ENCODE measurements at places on chromosomes 7 and 10. TPM values are rescaled to one million over a fixed set of nuclear protein-coding genes. Genes with fewer than 3 reads are reported as not detected.

Gene CALML3
- 9.2 TPM for total RNA-seq

Gene TMEM139
- total RNA-seq: 8.3 TPM

Gene TEX47
- total RNA-seq: not detected

Gene MBL2
- not detected for total RNA-seq

Gene IQCE
- 13.4 TPM for total RNA-seq

Gene TOMM7
- 178 TPM for total RNA-seq

Gene GPR37
- 2.9 TPM for total RNA-seq

Gene ERVW-1
- total RNA-seq: not detected

Gene GRID2IP
- total RNA-seq: 0.14 TPM

Gene DGKB
- total RNA-seq: not detected

Gene TBX20
- under 0.01 TPM for total RNA-seq

Gene KCP
- 2.2 TPM for total RNA-seq

Gene ASIC3
- 0.34 TPM for total RNA-seq

Gene NUTM2E
- total RNA-seq: 0.21 TPM

Gene HOXA1
- 0.07 TPM for total RNA-seq

Gene SPAG6
- total RNA-seq: not detected

Gene NUTM2B
- 0.68 TPM for total RNA-seq

Gene CCDC172
- not detected for total RNA-seq

Gene SEC31B
- total RNA-seq: 2.2 TPM

Gene EN2
- under 0.01 TPM for total RNA-seq

Gene MNX1
- not detected for total RNA-seq

Gene ADAP1
- total RNA-seq: 9.9 TPM

Gene PGAM2
- total RNA-seq: not detected

Gene CACNB2
- not detected for total RNA-seq

Gene PPP1R17
- total RNA-seq: not detected

Gene AKR1D1
- not detected for total RNA-seq

Gene GATAD1
- total RNA-seq: 19.5 TPM

Gene PTF1A
- not detected for total RNA-seq

Gene GSTO2
- total RNA-seq: 6.5 TPM

Gene ZDHHC4
- 67.0 TPM for total RNA-seq

Gene SHTN1
- 3.1 TPM for total RNA-seq

Gene SLC18A2
- not detected for total RNA-seq

Gene OR6B1
- not detected for total RNA-seq

Gene CAMK2B
- not detected for total RNA-seq

Gene CYP2C19
- 0.50 TPM for total RNA-seq

Gene ADAMTS14
- total RNA-seq: 0.14 TPM

Gene KCNH2
- total RNA-seq: under 0.01 TPM

Gene LGI1
- total RNA-seq: not detected

Gene HOXA10
- total RNA-seq: not detected

Gene SLC29A4
- 12.3 TPM for total RNA-seq

Gene SFTPA1
- total RNA-seq: not detected

Gene OR2A42
- total RNA-seq: not detected

Gene CFAP43
- total RNA-seq: under 0.01 TPM

Gene ZNF107
- 0.34 TPM for total RNA-seq

Gene SLC4A2
- total RNA-seq: 80.0 TPM
